Right cardiac atrium (tissue), 5 donors: ENCODE measurements at places on chromosomes 1 and 21.

GRCh38 chr1:59045137-59045536 is 251.8 kb upstream of the FGGY start:
- no peak for DNase-seq

GRCh38 chr21:7951854-7952519 is 2569.4 kb upstream of the TPTE start:
- no peak for DNase-seq

DNA sequence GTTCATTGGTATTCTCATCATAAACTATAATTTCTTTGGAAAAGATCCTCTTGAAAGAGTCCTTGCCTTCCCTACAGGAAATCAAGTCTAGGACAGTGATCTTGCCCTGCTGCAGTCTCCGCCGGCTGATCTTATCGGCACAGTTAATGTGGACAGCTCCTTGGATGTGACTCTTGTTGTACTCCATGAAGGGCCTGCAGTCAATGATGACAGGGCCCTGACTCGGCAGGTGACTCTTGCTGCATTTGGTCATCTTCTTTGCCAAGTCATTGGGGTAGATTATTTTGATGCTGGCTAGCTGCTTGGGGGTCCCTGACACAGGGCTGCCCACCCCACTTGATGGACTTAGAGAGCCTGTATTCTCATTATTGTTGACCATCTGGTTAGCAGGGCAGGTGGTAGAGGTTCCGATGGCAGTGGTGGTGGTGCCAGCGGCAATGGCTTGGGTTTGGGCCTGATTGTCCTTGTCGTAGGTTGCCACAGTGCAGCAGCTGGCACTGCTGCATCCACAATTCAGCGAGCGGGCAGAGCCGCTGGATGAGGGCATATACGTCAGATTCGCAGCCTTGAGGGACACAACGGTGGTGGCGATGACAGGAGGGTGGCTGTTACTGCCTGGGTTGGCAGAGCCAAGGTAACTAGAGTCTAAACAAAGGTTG is 2.7 kb downstream of the DUSP10 start:
- DNase-seq: no peak

GRCh38 chr1:158087320-158087927 is 93.3 kb upstream of the CD1D start:
- no peak for DNase-seq

GRCh38 chr21:34852448-34852847 is 183.7 kb downstream of the CLIC6 start:
- DNase-seq: no peak

GRCh38 chr21:38036016-38036415 is 119.8 kb upstream of the KCNJ6 start:
- no peak for DNase-seq

- DNase-seq: no peak
These were observed 630.0 kb upstream of the RGS18 start for GRCh38 chr1:191528275-191528674.

GRCh38 chr1:170768929-170769328 is 105.0 kb downstream of the PRRX1 start:
- DNase-seq: no peak

DNA sequence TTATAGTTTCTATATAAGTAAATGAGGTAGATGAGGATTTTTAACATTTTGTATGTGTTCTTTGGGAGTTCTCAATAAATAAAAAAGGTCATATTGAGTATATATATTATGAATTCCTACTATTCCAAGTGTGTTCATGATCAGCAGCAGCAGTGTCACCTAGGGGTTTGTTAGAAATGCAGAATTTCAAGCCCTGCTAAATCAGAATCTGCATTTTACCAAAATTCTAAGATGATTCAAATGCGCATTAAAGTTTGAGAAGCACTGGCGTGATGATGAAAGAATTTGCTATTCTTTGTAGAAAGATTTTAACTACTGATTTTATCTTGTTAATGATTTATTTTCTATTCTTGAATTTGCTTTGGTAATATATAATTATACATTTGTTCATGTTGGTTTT is 28.7 kb downstream of the F3 start:
- DNase-seq: no peak
